Upper lobe of left lung (tissue), 6 donors: ENCODE measurements at places on chromosomes 2 and 18. TPM values are rescaled to one million over a fixed set of nuclear protein-coding genes. Genes with fewer than 3 reads are reported as not detected.

The GPR39 gene
- total RNA-seq = 45.9 TPM

The C2orf66 gene
- 1.0 TPM for total RNA-seq

The IL1B gene
- 4.2 TPM for total RNA-seq

GRCh38 chr2:144516981-144517865 lies 2.7 kb downstream of the ZEB2 start:
- peaks cover 5% of the 10 kb centered on the region for H3K4me1 ChIP-seq
- H3K36me3 ChIP-seq = no peaks in the 10 kb centered on the region
- peak overlapping the region; percentile 67 for H3K4me3 ChIP-seq
- peak overlapping the region; percentile 99 for H3K27ac ChIP-seq
- peaks cover 3% of the 10 kb centered on the region for H3K27me3 ChIP-seq
- DNase-seq = peak; percentile 91

DNA sequence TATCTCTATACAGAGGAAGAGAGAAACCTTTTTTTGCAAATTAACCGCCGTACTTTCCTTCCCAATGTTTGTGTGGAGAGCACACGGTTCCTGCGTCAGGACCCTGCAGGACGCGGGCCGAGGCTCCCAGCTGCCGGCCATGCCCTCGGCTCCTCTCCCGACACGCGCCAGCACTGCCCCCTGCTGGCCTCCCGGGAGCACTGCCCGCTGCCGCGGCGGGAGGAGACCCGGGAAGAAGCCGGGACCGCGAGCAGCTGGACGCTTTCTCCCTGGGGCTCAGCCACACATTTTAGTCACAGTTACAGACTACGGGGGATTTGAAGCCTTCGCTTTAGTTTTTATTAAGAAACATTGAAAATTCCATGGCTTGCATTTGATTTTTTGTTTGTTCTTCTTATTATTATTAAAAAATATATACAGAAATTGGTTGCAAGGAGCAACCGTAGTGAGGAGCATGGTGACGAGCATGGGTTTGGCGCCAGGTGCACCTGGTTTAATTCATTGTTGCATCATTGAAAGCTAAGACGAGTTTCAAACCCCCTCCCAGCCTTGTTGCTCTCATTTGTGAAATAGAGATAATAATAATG lies 401.2 kb downstream of the GALR1 start:
- H3K27me3 ChIP-seq = no peaks in the 10 kb centered on the region
- DNase-seq = peak; percentile 67
- H3K4me1 ChIP-seq = no peaks in the 10 kb centered on the region
- H3K27ac ChIP-seq = no peak overlapping the region
- H3K4me3 ChIP-seq = no peak overlapping the region

GRCh38 chr2:163306647-163307046 lies 429.2 kb downstream of the FIGN start:
- no peak overlapping the region for H3K27ac ChIP-seq
- no peak overlapping the region for H3K4me3 ChIP-seq
- H3K27me3 ChIP-seq = no peaks in the 10 kb centered on the region
- no peaks in the 10 kb centered on the region for H3K4me1 ChIP-seq

GRCh38 chr2:12434630-12435098 lies 282.1 kb upstream of the TRIB2 start:
- DNase-seq = no peak
- no peaks in the 10 kb centered on the region for H3K36me3 ChIP-seq
- H3K27me3 ChIP-seq = no peaks in the 10 kb centered on the region
- H3K4me3 ChIP-seq = no peak overlapping the region
- H3K4me1 ChIP-seq = peaks cover 6% of the 10 kb centered on the region

DNA sequence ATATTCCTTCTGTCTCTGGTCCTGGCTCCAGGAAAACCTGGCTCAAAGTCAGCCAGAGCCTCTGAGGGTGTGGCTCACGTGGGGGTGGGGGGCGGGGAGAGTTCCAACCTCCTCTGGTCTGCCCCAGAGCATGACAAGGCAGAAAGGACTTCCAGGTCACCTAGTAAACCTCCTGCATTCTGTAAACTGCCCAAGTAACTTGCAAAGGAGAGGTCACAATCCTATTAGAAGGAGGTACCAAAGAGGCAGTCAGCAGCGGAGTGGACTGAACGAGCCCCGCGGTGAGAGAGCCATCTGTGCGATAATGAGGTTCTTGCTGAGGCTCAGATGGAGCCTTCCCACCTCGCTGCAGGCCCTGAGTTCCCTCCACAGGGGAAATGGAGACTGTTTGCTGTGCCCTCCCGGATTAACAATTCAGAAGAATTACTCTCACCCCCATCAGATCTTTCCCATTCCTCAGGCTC lies 58.9 kb upstream of the GATA6 start:
- no peaks in the 10 kb centered on the region for H3K27me3 ChIP-seq
- H3K4me1 ChIP-seq = peaks cover 4% of the 10 kb centered on the region
- H3K36me3 ChIP-seq = no peaks in the 10 kb centered on the region
- H3K27ac ChIP-seq = no peak overlapping the region
- no peak overlapping the region for H3K4me3 ChIP-seq
- DNase-seq = no peak

DNA sequence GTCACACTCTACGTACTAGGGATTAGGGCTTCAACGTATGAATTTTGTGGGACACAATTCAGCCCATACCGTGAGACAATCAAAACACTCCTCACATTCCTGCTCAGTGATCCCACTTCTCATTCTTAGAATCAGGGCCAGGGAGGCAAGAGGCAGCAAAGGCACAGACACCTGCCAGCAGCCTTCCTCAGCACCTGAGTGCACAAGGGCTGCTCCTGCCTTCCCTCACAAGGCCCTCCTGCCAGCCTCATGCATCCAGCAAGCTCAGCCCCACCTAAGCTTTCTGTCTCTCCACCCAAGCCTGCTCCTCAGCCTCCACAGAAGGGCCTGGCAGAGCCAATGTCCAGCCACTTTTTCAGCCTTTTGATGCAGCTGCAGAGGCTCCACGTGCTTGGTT lies 141.6 kb downstream of the SP3 start:
- no peak for DNase-seq
- H3K36me3 ChIP-seq = no peaks in the 10 kb centered on the region
- H3K4me1 ChIP-seq = no peaks in the 10 kb centered on the region
- no peaks in the 10 kb centered on the region for H3K27me3 ChIP-seq
- H3K4me3 ChIP-seq = no peak overlapping the region

- H3K4me1 ChIP-seq = no peaks in the 10 kb centered on the region
- no peak overlapping the region for H3K27ac ChIP-seq
These were observed 789.3 kb upstream of the FAM98A start for GRCh38 chr2:34388446-34388845.

DNA sequence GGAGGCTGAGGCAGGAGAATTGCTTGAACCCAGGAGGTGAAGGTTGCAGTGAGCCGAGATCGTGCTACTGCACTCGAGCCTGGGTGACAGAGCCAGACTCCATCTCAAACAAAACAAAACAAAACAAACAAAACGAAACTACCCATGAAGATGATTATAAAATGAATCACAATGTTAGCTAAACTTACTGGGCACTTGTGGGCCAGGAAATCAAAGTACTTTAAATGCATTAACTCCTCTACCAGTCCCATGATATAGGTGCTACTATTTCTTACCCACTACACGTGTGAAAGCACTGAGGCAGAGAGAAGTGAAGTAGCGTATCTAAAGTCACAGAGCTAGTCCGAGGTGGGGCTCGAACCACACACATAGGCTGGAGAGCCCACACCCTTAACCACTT lies 53.6 kb downstream of the POLE4 start:
- no peaks in the 10 kb centered on the region for H3K4me1 ChIP-seq
- H3K4me3 ChIP-seq = no peak overlapping the region
- H3K27me3 ChIP-seq = no peaks in the 10 kb centered on the region

- no peak overlapping the region for H3K27ac ChIP-seq
- H3K36me3 ChIP-seq = no peaks in the 10 kb centered on the region
- no peak for DNase-seq
- no peaks in the 10 kb centered on the region for H3K4me1 ChIP-seq
- H3K4me3 ChIP-seq = no peak overlapping the region
These were observed 281.0 kb downstream of the DCC start for GRCh38 chr18:52620926-52621439.

- no peaks in the 10 kb centered on the region for H3K27me3 ChIP-seq
- no peak for DNase-seq
- H3K36me3 ChIP-seq = no peaks in the 10 kb centered on the region
- no peak overlapping the region for H3K4me3 ChIP-seq
- peaks cover 16% of the 10 kb centered on the region for H3K4me1 ChIP-seq
These were observed 20.4 kb downstream of the REV1 start for GRCh38 chr2:99469394-99469793.

DNA sequence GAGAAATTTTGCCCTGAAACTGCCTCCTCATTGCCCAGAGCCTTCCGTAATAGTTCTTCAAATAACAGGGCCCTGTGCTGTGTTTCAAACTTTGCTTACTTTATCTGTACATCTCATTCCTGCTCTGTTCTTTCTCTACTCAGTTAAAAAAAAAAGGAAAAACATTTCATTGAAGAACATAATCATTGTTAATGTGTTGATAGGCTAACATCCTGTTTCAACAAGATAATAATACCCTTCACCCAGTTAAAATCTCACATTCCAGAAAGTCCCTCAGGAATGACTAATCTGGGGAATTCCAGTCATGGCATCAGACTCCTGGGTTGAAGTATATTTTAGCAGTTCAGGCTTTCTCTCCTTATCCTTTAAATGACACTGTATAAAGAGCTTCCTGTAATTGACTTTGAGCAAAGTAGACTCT lies 45.6 kb upstream of the ITGAV start:
- peaks cover 6% of the 10 kb centered on the region for H3K4me1 ChIP-seq
- H3K4me3 ChIP-seq = no peak overlapping the region
- H3K36me3 ChIP-seq = no peaks in the 10 kb centered on the region
- DNase-seq = no peak
- no peaks in the 10 kb centered on the region for H3K27me3 ChIP-seq

GRCh38 chr2:99618579-99619097 lies 128.8 kb upstream of the REV1 start:
- H3K4me3 ChIP-seq = no peak overlapping the region
- H3K36me3 ChIP-seq = no peaks in the 10 kb centered on the region
- H3K27ac ChIP-seq = no peak overlapping the region
- H3K27me3 ChIP-seq = no peaks in the 10 kb centered on the region
- DNase-seq = no peak
- H3K4me1 ChIP-seq = no peaks in the 10 kb centered on the region

DNA sequence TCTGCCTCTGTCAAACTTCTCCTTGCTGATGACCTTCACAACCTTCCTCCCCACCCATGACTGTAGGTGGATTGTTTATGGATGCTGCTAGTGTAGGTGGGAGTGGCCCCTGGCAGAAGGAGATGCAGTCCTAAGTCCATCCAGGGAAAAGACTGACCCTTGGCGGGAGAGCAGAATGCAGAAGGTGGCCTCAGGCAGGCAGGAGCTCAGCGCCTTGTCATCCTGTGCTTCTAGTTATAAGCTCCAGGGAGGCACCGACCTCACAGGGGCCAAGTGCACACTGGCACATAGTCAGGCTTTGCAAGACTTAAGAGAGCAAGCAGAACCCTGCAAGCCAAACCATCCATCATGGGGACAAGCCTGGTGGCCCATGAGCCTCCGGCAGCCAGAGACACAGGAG lies 74.4 kb downstream of the CAPN13 start:
- no peaks in the 10 kb centered on the region for H3K27me3 ChIP-seq
- no peaks in the 10 kb centered on the region for H3K4me1 ChIP-seq
- no peaks in the 10 kb centered on the region for H3K36me3 ChIP-seq
- H3K27ac ChIP-seq = no peak overlapping the region
- no peak overlapping the region for H3K4me3 ChIP-seq
- DNase-seq = no peak

DNA sequence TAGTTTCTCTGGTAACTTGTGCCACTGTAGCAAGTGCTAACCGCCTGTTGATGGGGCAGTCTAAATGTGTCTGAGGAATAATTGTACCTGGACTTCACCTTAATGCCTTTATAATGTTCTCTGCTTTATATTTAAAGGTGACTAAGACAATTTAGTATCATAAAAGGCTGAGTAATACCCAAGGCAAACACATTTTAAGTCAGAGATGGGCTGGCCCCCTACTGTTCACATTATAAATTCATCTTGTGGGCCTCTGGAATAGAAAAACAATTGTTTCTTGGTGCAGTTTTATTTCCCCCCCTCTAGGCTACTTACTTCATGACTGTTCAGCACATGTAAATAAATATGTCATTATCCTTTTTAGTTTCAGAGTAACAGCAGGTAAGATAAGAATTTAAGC lies 559.3 kb upstream of the PIK3C3 start:
- no peaks in the 10 kb centered on the region for H3K27me3 ChIP-seq
- H3K36me3 ChIP-seq = no peaks in the 10 kb centered on the region
- no peak for DNase-seq
- no peaks in the 10 kb centered on the region for H3K4me1 ChIP-seq

DNA sequence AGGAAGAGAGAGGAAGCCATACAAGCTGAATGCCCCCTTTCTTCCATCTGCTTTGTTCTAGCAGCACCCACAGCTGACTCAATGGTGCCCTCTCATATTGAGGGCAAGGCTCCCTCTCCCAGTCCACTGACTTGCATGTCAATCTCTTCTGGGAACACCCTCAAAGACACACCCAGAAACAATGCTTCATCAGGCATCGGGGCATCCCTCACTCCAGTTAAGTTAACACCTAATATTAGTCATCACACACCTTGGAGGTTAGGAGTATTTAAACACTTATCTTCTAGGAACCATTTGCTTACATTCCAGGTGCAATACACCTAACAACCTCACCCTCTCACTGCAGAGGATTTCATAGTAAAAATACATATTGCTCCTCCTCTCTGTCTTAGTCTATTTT lies 993.5 kb upstream of the DDX18 start:
- no peaks in the 10 kb centered on the region for H3K4me1 ChIP-seq
- no peak for DNase-seq
- H3K4me3 ChIP-seq = no peak overlapping the region
- H3K27me3 ChIP-seq = no peaks in the 10 kb centered on the region
- H3K27ac ChIP-seq = no peak overlapping the region

DNA sequence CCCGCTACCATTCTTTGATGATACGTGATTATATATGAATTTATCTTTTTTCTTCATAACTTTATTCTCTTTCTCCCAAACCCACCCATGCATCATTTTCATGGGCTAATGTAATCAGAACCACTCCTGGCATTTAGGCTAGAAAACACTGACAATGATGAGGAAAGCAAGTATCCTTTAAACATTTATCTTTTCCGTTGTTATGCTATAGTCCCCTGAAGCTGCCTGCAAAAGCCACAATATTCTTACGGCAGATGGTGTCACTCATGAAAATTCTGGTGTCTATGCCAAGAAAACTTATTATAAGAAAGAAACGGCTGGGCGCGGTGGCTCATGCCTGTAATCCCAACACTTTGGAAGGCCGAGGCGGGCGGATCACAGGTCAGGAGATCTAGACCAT lies 221.8 kb upstream of the CTAGE1 start:
- H3K27me3 ChIP-seq = no peaks in the 10 kb centered on the region
- DNase-seq = no peak
- no peaks in the 10 kb centered on the region for H3K36me3 ChIP-seq
- no peak overlapping the region for H3K4me3 ChIP-seq
- H3K27ac ChIP-seq = no peak overlapping the region
